ENCODE measurements at places on chromosomes 7 and 10.

GRCh38 chr10:115141254-115141653 is 48.1 kb downstream of the ATRNL1 start:
- DNase-seq, result peak; percentile 30

DNA sequence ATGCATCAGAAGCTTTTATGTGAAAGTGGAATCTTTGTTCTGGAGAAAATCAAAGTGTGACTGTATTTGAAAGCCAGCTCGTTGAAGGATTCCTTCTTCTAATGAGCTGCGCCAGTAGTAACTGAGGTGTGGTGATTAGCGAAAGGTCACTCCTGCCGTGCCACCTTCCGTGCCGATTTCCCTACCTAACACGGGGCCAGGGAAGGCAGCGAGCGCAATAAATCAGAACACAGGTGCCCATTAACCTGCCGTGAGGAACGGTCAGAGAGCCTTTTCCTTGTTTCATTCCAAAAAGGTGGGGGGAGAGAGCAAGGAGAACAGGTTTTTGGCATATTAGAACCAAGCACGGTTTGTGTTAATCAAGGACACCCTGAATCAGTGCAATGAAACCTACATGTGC is 258.0 kb downstream of the CELF2 start:
- DNase-seq, result no peak

DNA sequence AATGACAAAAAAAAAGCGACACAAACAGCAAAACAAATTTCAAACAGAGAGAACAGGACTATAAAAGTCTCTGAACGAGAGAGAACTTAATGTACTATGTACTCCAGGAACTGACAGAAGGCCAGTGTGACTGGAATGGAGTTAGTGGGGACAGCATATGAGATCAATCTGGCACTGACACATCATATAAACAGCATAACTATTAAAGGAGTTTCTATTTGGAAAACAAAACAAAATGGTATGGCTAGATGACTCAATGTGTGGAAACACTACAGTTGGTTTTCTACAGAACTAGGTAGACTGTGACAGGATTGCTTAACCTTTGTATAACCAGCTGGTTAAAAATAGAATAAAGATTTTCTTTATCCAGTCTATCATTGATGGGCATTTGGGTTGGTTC is 232.9 kb upstream of the KAT6B start:
- peak; percentile 56 for DNase-seq

DNA sequence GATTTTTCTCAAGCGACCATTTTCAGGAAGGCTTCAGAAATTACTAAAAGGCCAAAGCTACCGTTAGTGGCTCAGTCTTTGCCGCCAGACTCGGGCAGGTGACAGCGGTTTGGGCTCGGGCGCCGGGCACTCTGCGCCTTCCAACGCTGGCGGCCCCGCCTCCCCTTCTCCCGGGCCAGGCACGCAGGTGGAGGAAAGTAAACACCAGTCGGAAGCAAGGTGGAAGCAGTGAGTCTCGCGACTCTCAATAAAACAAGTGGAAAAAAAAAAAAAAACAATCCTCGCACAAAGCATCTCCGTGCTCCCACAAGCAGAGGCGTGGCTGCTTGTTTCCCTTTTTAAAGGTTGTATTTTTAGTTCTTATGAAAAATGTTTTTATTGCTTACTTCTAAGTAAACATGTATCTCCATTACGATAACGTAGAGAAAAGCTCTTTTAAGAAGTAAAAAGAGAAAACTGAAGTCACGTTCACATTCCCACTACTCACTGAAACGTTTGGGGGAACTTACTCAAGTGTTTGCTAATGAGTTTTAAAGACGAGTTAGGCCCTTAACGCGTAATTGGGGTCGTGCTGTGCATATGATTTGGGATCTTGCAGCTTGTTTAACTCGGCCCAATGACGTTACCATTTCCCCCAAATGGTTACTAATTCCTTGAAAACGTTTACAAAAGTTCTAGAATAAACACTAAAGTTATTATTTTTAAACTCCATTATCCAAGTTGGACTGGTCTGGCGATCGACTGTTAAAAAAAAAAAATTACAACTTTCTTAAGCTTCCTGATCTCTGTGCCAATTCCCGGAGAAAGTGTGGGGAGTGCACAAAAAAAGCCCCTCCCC is 864 bp downstream of the CDCA7L start:
- peak; percentile 41 for DNase-seq

- DNase-seq, result peak; percentile 97
These were observed 538.5 kb downstream of the HTR7 start for GRCh38 chr10:90319188-90319914.

DNA sequence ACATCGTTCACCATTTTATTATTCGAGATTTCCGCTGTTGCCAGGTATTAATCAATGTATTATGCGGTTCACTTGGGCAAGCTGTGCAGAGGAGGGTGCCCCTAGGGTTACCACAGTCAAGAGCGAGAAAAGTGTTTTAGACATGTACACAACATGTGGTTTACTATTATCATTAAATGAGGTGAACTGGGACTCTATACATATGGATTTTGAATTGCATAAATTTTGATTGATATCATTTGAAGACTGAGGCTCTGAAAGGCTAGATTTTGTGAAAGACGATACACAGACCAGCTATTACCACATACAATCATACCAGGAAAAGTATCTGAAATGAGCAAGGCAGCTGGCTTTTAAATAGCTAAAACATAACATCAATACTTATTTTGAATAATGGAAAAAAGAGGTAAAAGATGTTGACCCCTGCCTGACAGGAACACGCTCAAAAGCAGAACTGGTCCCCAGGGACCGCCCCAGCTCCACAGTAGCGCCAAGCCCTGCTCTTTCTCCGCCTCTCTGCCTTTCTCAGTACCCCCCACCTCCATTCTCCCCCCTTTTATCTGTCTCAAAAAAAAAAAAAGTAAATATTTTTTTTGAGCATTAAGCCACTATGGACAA is 413.4 kb upstream of the MKI67 start:
- no peak for DNase-seq

- peak; percentile 58 for DNase-seq
These were observed 230.5 kb upstream of the TMEM229A start for GRCh38 chr7:124263232-124263827.

- peak; percentile 65 for DNase-seq
These were observed 156.0 kb downstream of the SEMA3D start for GRCh38 chr7:85030893-85031292.

GRCh38 chr10:71863203-71863602 is 12.2 kb upstream of the PSAP start:
- no peak for DNase-seq

DNA sequence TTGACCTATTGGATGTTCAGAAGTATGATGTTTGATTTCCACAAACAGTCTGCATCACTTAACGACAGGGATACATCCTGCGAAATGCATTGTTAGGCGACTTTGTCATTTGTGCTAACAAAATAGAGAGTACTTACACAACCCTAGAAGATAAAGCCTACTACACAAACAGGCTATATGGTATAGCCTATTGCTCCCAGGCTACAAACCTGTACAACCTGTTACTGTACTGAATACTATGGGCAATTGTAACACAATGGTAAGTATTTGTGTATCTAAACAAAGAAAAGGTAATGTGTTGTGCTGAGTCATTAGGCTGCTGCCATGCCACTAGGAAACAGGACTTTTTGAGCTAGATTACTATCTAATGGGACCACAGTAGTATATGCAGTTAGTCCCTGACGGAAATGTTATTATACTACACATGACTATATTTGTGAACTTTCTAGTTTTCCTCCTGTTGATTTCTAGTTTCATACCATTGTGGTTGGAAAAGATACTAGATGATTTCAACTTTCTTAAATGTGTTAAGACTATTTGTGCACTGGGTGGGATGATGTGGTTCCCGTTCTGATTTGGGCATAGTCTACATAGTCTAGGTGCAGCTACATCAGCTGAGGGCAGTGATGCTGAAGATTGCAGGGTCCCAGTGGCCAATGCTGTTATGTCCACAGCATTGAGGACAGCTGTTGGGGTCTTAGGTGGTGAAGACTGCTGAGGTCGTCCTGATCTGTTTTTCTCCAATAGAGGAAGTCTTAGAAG is 161.7 kb downstream of the HTR7 start:
- peak; percentile 34 for DNase-seq

- DNase-seq, result no peak
These were observed 30.4 kb downstream of the XPNPEP1 start for GRCh38 chr10:109892931-109893330.

- DNase-seq, result no peak
These were observed 221.0 kb upstream of the KLF14 start for GRCh38 chr7:130954918-130955564.

DNA sequence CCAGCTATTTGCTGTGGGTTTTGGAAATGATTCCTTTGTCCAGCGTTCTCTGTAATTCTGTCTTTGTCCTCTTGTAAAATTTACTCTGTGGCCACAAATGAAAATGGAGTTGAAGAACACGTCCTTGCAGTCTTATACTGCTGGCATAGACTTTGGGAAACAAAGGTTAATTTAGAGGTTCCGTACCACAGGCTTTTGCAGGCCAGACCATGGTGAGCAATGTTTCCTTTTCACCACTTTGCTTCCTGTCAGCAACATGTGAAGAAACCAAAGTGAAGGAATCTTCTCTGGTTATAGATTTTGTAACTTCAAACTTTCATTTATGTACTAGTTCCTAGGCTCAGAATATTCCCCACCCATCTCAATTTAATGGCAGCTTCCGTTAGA is 488.5 kb downstream of the MDFIC start:
- no peak for DNase-seq

- DNase-seq, result peak; percentile 88
These were observed 17.1 kb downstream of the PDLIM1 start for GRCh38 chr10:95273393-95274312.

GRCh38 chr7:1124164-1124563 is 35.8 kb downstream of the ZFAND2A start:
- no peak for DNase-seq

GRCh38 chr10:110755781-110756180 is 111.6 kb downstream of the RBM20 start:
- no peak for DNase-seq

GRCh38 chr10:35335133-35336083 is 901 bp upstream of the CCNY start:
- peak; percentile 62 for DNase-seq

- DNase-seq, result no peak
These were observed 91.8 kb upstream of the KCNIP2 start for GRCh38 chr10:101935431-101935830.

DNA sequence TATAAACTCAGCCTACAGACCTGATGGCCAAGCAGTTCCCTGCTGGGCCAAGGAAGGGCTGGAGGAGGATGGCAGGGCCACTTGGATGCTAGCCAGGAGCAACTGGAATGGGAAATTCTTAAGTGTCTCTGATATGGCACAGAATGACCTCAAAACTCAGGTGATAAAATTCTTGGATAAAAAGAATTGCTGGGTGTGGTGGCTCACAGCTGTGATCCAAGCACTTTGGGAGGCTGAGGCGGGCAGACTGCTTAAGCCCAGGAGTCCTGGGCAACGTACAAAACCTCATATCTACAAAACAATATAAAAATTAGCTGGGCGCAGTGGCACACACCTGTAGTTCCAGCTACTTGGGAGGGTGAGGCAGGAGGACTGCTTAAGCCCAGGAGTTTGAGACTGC is 14.0 kb upstream of the PKD1L1 start:
- DNase-seq, result no peak

DNA sequence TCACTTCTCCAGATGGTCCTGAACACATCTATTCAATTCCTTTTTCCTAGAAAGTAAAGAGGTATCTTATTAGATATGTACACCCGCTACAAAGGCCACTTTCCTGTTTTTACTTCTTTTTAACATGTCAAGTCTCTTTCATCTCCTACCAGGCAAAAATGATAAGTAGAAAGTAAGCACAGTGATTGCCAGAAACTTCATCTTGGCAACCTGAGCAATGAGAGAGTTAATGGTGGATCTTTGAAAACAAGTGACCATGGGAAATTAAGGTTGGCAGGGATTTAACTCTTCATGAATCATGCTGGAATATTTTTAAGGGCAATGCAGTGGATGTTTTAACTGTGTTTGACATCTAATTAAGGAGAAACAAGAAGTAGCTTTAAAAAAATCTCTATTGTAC is 2.7 kb downstream of the SEMA3A start:
- DNase-seq, result peak; percentile 68

- DNase-seq, result no peak
These were observed 99.8 kb downstream of the ATE1 start for GRCh38 chr10:121828045-121828444.

DNA sequence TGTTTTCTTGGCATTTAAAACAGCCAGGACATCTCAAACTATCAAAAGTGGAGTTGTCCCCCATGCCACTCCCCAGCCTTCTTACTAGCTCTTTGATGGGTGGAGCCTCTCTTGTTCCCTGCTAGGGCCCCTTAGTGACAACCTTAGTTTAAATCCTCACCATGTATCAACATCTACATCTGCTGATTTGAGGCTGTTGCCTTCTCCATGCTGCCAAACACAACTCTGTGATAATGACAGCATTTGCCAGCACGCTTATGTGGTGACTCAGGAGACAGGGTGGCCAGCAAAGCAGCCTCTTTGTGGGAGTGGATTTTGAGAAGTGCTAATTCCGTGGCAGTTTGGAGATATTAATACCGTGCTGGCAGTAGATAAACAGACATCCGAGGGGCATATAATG is 145.4 kb downstream of the LRRC4 start:
- DNase-seq, result peak; percentile 35

GRCh38 chr10:3324612-3325038 is 152.0 kb upstream of the PITRM1 start:
- DNase-seq, result no peak
